ENCODE measurements at places on chromosomes 6 and 20.

- DNase-seq = no peak
These were observed 24.6 kb upstream of the ASF1A start for GRCh38 chr6:118869350-118869749.

DNA sequence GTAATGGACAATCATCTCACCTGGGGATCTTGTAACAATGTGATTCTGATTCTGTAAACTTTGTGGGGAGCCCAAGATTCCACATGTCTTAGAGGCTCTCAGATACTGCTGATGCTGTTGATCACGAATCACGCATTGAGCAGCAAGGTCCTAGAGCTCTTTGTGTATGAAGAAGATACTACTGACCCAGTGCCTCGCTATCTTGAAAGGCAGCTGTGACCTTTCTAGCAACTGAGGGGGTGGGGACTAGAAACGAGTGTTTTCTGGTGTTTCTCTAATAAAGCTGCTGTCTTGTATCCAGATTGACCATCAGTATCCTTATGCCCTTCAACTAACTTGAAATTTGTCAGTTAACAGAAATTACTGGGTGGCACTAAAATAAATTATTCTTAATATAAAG is 142.9 kb downstream of the MTHFD1L start:
- no peak for DNase-seq

DNA sequence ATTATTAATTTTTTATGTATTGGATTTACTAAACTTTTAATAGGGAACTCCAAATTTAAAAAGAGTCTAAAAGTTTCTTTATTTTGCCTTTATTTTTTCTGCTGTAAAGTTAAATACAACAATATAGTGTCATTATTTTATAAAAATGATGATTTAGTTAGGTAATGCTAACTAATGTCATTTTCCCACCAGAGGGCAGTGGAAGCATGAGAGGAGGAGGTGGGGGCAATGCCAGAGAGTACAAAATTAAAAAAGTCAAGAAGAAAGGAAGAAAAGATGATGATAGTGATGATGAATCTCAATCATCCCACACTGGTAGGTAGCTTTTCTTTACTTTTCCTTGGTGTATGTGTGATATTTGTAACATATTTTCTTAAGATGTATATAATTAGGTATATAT is 20.2 kb upstream of the FHL5 start:
- DNase-seq = peak; percentile 52

- no peak for DNase-seq
These were observed 18.4 kb upstream of the RAMACL start for GRCh38 chr6:166604911-166605310.

DNA sequence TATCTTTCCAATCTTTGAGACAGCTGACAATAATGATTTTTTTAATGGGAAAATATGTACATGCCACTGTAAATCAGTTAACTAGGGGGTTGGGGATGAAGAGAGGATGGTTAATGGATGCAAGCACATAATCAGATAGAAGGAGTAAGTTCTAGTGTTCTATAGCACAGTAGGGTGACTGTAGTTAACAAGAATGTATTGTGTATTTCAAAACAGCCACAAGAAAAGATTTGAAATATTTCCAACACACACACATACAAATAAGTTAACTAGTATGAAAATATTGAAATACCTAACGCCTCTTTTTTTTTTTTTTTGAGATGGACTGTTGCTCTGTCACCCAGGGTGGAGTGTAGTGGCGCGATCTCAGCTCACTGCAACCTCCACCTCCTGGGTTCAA is 153.4 kb upstream of the SALL4 start:
- DNase-seq = no peak

DNA sequence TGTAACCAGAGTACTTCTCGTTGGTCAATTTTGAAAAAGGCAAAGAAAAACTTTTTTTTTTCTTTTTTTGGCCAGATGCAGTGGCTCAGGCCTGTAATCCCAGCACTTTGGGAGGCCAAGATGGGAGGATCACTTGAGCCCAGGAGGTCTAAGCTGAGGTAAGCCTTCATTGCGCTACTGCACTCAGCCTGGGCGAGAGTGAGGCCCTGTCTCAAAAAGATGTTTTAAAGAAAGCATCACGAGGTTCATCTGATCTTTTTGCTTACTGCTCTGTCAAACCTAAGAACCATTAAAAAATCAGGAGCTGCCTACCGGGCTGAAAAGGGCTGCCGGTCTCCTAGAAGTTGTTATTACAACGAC is 607 bp downstream of the LYRM2 start:
- DNase-seq = no peak

- DNase-seq = no peak
These were observed 118.8 kb downstream of the ZMYND8 start for GRCh38 chr20:47237715-47238114.

DNA sequence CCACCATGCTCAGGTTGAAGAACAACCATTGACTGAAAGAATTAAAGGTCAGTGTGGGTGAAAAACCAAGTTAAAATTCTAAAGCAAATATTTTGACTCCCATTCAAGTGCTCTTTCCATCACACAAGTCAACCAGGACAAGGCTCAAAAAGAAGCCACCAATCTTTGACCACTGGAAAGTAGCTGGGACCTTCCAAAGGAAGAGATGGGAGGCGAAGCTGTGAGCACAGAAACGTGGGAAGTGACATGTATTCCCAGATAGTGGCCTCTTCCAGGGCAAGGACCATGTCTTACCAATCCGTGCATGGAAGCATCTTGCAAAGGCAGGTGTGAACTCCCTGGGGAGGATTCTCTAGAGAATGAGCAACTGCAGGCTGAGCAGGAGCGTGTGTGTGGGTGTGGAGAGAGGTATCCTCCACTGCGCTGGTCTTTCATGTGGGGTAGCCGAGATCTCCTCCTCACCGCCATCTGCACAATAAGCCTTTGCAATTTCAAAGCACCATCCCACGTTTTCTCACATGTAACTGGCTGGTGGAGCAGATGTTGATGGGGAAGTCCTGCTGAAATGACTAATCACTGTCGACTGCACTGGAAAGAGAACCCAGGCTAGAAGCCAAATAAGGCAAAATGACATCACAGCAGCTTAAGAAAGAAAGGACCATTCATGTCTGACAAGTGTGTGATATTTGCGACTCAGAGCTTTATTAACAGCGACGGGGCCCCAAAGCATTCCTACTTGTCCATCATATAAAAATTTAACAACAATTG is 189.4 kb upstream of the RREB1 start:
- peak; percentile 32 for DNase-seq

- no peak for DNase-seq
These were observed 86.9 kb upstream of the FRMD1 start for GRCh38 chr6:168165891-168166290.

DNA sequence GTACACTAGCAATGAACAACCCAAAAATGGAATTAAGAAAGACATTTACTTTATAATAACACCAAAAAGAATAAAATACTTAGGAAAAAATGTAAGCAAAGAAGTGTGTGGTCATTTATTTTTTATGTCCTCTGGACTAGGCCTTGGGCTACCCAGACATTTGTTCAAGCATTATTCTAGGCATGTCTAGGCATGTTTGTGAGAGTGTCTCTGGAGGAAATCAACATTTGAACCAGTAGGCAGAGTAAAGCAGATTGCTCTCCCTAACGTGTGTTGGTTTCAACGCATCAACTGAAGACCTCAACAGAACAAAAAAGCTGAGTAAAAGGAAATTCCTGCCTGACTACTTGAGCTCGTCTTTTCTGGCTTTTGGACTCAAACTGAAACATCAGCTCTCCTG is 84.5 kb downstream of the ANKEF1 start:
- DNase-seq = no peak

- peak; percentile 32 for DNase-seq
These were observed 8.9 kb upstream of the QKI start for GRCh38 chr6:163405412-163406309.

- DNase-seq = peak; percentile 48
These were observed 24.4 kb upstream of the C6orf62 start for GRCh38 chr6:24743265-24743943.

- DNase-seq = peak; percentile 45
These were observed 40.9 kb upstream of the CDH22 start for GRCh38 chr20:46349035-46349741.
